CD4-positive, alpha-beta memory T cell (primary cell): ENCODE measurements at places on chromosomes 11 and 22. TPM values are rescaled to one million over a fixed set of nuclear protein-coding genes. Genes with fewer than 3 reads are reported as not detected.

The PKP3 gene
- not detected for total RNA-seq

The APOA4 gene
- not detected for total RNA-seq

The HEPACAM gene
- not detected for total RNA-seq

The FOXRED1 gene
- 32.5 TPM for total RNA-seq

The NCAM1 gene
- total RNA-seq = not detected

The GRAMD1B gene
- total RNA-seq = 26.0 TPM

The GLYAT gene
- total RNA-seq = not detected

The BUD13 gene
- 23.1 TPM for total RNA-seq

- no peak for DNase-seq
Measured at GRCh38 chr11:95520369-95521132, 269.0 kb downstream of the FAM76B start.

DNA sequence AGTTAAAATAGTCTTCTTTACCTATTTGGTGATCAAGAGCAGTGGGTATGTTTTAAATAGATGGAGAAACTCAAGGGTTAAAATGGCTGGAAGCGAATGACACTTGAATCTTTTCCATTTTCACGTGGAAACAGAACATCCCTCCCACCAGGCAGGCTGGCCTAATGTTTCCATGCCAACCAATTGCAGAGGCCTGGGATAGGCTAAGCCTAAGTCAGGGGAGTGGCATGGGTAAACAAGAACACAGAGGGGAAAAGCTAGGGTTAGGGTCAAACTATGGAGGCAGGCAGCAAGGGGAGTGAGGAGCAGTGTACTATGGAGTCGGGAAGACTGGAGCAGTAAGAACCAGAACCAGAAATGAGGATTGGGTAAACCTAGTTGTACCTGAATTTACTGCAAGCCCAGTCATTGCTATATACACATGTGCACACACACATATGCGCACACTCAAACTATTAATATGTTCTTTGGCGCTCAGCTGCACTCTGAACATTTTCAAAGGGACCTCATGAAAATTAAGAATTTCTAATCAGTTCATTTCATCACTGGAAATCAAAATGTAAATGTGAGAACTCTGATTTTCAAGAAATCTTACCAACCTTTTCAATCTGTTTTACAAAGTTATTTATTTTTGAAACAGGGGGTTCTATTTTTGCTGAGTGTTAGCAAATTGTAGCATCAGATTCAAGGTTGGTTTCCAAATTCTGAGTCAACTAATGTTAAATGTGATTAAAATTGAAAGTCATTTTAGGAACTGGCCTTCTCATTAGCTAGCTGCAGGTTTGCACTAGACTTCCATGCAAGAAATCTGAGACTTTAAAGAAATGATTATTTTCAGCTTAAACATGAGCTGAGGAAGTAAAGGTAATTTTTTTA, 327.0 kb upstream of the CCDC90B start:
- DNase-seq = no peak

DNA sequence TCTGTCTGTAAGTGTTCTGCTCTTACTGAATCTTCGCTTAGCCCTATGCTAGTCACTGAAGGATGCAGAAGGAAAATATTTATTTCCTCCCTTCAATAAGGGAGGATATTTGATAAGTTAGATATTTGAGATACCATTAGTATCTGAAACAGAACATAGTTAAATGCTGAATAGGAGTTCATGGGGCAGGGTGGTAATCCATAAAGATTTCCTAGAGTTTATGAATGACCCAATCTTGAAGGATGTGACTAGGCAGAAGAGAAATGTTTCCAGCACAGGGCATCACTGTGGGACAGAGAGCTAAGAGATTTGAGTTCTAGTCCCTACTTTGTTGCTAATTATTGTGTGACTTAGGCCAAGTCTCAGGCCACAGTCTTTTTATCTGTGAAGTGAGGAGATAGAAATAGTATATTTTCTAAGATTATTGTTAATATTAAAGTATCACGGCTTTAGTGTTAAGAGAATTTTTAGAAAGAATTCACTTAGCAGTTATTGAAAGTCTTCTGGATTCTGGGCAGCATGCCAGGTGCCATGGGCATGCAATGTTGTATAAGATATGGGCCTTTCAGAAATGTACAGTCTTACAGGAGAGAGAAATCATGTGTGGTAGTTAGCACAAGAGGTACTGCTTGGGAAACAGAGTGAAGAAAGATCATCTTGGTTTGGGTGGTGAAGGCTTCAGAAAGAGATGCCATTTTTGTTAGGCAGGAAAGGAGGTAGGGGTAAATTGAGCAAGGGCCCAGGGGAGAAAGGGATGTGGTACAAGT, 24.0 kb downstream of the SWAP70 start:
- DNase-seq = no peak

- DNase-seq = no peak
Measured at GRCh38 chr11:26974069-26974783, 19.7 kb upstream of the FIBIN start.

DNA sequence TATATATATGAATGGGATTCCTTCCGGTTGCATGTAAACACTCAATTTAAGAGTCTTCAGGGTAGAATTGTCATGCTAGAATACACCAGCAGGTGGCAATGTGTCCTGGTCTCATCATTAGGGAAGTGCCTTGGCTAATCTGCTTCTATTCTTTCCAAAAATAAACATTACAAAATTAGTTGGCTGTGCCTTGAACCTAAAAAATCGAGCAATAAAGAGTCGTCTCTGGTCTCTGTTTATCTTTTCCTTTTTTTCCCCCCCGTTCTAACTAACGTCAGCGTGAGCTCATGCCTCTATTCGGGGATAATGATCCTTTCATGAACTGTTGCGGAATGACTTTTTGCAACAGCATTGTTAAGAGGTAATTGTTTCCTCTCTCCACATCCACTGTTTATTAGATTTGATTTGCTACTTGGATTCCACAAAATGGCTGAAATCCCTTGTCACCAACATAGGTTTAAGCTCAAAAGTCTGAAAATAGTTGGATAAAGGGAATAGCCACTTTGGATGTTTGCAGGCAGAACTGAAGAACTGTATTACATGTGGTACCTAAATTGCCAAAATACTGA, 1.2 kb upstream of the ARHGEF12 start:
- peak; percentile 69 for DNase-seq

- DNase-seq = no peak
Measured at GRCh38 chr11:130100381-130101095, 30.8 kb downstream of the APLP2 start.

DNA sequence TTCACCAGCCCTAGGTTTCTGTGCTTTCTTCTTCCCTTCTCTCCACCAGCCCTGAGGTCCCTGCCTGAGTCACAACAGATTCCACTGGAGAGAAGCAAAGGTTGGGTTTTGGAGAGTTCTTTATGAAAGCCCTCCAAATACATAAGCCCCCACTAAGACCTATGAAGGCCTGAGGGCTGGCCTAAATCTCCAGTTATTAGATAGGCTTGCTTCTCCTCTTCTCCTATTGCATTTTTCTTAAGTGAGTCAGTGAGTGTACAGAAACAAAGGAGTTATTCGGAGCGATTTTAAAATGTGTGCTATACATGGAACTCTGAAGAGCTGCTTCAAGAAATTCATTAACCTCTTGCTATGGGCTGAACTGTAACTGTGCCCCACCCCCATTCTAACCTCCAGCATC, 1057.3 kb downstream of the OPCML start:
- DNase-seq = no peak

DNA sequence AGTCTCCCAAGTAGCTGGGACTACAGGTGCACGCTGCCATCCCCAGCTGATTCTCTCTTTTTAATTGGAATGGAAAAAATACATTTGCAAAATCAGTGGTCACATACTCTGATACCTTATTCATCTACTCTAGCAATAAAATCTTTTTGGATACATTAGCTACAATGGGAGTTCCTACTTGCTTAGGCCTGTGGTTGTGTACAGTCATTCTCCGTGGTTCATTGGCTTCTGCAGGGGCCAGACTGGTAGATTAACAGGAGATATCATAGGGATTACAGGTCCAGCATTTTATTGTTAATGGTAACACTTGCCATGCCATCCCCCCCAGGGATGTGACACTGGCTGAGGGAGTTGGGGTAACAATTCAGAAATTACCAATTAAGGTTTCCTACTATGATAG, 140.0 kb downstream of the ADAMTS15 start:
- DNase-seq = no peak

DNA sequence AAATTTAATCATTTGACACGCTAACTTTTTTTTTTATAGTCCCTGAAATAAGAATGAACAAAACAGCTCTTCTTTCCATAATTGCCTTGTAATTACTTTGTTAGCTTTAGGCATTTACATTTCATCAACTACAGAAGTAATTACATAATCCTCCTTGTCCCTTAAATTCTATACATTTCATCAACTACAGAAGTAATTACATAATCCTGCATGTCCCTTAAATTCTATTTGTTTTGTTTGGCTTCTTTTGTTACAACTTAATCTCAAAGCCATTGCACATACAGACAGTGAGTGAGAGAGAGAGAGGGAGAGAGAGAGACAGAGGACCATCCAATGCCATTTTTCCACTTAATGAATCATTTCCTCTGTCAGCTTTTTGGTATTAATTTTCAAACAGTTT, 873.2 kb downstream of the METTL15 start:
- DNase-seq = no peak

DNA sequence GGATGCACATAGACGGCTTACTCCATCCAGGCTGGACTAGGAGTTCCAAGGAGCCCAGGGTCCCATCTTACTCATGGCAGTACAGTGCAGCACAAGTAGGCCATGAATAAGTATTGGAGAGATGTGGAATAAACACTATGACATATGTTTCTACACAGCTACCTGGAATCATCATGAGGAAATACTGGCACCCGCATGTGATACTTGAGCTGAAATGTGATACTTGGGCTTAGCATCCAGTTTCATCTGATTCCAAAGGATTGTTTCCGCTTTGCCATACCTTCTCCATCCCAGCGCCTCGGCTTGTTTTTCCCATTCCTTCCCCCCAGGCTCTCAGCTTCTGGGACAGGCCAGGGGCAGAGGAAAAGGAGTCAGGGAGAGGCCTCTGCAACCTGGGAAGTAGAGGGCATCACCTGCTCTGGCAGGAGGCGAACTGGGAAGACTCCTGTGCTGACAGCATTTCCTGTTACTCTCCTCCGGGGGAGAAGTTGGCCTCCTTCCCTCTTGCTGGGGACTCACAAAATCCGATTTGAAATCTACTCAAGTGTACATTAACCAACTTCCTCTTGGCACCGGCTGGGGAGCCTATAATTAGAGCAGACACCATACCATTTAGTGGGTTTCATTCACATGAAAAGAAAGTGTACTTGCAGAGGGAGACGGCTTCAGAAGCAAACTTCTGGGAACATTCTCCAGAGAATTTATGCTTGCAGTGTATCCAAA, 187.8 kb downstream of the MIAT start:
- DNase-seq = no peak

- DNase-seq = no peak
Measured at GRCh38 chr11:112355726-112356125, 95.1 kb upstream of the PLET1 start.

GRCh38 chr22:46418827-46419226, 83.3 kb downstream of the TRMU start:
- DNase-seq = no peak

- peak; percentile 68 for DNase-seq
Measured at GRCh38 chr11:118342503-118343161, at the start of gene CD3D. CD3D (minus strand) TSS chr11:118342705; CDS start chr11:118342607, 98 bp downstream.

GRCh38 chr11:11605181-11605580, 16.6 kb downstream of the GALNT18 start:
- DNase-seq = no peak

DNA sequence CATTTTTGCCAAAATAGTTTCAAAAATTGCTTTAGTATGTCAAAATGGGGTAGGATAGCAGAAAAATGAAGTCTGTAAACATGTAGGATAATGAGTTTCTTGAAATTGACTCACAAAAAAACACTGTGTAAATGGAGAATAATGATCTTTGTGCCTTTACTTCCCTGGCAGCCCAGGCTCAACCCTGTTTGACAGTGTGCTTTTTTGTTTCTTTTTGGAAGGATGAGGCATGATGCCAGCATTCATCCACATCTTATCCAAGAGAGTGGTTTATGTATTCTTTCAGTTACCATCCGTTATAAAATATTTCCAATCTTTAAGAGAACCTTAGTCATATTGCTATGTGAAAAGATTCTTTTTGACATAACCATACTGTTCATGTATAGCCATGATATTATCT, 70.6 kb downstream of the ARHGAP42 start:
- no peak for DNase-seq

DNA sequence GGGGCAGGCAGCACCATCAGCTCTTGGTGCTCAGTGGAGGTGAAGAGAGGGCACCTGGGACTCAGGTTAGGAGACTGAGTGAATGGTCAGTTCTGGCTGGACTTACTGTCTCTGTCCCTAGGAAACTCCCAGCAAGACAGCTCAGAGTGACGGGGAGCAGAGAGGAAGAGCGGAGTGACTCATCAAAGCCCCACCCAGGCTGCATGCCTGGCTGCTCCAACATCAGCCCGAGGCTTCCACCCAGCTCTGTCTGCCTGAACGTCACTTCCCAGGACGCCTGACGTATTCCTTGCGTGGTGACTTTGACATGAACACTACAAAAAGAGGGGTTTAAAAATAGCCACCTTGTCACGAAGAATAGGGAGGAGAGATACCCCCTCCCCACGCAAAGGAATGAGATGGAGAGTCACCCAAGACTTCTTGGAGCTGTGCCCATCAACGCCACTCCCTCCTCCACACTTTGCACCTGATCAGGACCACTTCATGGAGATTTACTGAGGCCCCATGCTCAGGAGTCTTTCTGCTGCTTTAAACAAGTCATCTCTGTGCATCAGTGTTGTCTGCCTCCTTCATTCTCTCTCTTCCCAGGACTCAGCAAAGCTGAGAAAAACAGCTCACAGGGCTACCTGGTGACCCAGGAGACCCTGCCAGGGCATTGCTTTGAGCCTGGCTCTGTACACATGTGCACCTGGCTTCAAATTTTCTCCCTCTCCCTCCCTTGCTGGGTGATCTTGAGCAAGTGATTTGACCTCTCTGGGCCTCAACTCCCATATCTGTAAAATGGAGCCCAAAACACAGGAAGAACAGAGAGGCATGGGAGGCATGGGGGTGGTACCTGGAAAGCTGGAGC, 83.1 kb downstream of the MN1 start:
- DNase-seq = no peak

DNA sequence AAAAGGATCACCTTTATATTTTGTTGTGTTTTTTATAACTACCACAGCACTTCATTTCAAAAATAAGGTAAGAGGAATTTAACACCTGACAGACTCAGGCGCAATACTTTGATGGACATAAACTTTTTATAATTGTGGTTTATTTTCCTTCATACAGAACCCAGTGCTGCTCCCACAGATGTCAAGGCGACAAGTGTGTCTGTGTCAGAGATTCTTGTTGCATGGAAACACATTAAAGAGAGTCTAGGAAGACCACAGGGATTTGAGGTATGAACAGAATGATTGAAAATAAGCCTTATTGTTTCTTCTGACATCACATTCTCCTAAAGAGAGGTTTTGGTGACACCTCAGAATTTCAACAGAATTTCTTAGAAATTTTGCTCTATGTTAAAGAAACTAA, 378.9 kb upstream of the ARHGAP42 start:
- DNase-seq = no peak

GRCh38 chr11:61406067-61406466, 13.7 kb downstream of the TMEM216 start:
- DNase-seq = no peak

- DNase-seq = no peak
Measured at GRCh38 chr11:30406978-30407762, 84.3 kb downstream of the ARL14EP start.

GRCh38 chr22:44975427-44976262, 34.2 kb downstream of the PHF21B start:
- peak; percentile 45 for DNase-seq

GRCh38 chr11:80163011-80163410, 722.2 kb upstream of the TENM4 start:
- DNase-seq = no peak
